Lung (tissue), 17 donors: ENCODE measurements at places on chromosomes 7 and 10. TPM values are rescaled to one million over a fixed set of nuclear protein-coding genes. Genes with fewer than 3 reads are reported as not detected.

GRCh38 chr10:110872984-110873923, 1.5 kb downstream of the PDCD4 start:
- no peak for DNase-seq

DNA sequence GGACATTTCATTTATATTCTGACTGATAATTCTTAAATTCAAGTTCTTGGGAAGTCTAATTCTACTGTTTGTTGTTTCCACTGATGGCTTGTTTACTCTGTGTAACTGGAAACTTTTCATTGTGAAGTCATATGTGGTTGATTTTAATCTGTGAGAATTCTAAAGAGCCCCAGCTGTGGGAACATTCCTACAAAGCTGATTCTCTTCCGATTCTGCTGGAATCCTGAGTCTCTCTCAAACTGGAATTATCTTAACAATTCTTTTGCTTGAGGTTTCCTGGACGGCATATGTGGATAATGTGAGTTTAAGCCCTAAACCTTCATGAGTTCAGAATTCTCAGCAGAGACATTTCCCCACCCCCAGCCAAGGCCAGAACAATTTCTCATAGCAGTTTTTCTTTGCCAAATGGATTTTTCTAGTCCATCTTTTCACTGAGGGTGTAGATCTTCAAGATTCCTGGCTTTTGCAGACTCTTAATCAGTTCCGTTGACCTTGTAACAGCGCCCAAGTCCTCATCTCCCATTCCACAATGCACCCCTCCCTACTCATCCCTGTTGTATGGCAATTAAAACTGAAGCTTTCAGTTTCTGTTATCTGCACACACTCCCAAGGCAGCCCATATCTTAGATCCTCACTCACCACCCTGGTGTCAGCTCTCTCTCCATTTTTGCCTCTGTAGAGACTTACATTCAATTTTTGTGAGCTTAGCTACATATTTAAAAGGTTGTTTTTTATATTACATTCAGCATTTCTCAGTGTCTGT, 37.6 kb downstream of the GRM8 start:
- no peak for DNase-seq

DNA sequence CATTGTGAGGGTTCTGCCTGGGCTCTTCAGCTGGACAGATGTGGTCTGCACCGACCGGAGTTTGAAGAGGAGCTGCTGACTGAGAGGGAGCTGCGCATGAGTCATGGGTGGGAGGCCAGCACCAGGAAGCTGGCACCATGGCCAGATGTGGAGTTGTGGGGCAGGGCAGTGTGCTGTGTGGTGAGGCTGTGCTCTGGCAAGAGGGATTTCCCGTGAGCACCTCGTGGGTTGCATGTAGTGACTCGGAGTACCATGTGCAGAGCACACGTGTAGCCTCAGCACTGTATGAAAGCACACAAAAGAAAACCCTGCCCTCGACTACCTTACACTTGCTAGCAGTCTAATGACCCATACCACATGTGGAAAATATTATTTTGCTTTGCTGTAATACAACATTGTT, 103.4 kb downstream of the WNT2 start:
- DNase-seq = no peak

DNA sequence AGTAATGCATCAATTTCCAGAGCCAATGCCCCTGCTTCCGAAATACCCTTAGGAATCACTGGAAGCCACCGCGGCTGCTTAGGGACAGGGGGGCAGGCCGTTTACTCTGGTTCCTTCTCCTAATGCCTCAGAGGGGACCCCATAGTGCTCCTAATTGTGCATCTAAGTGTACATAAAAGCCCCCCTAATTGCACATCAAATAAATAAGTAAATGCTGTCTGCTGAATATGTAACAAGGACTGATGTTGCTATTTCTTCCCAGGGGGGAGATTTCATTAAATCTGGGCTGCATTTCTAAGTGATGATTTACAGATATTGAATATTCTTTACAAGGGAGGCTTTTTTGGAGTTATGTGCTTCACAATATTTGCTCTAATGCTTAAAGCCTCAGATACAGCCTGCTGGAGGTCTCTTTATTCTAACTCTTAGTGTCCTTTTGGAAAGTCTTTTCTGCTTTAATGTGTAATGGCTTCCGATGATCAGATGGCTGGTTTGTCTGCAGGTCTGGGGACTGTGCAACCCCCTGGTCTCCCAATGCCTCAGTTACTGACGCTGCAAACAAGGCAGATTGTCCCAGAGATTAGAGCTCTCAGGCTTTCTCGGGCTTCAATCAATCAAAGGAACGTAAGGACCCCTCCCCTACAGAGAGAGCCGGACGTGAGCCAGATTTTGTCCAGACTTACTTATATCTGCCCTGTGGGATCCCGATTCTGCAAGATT, 143.0 kb downstream of the PRPF18 start:
- DNase-seq = no peak

Gene KIFBP
- polyA plus RNA-seq = 10.9 TPM

Gene GIMAP1
- 5.7 TPM for polyA plus RNA-seq

Gene ALOX5
- polyA plus RNA-seq = 98.6 TPM
